ENCODE measurements at places on chromosomes 5 and 9. TPM values are rescaled to one million over a fixed set of nuclear protein-coding genes. Genes with fewer than 3 reads are reported as not detected.

IRX1 gene
- 25.4 TPM for total RNA-seq

CCDC183 gene
- 1.7 TPM for total RNA-seq

SLC25A2 gene
- 0.36 TPM for total RNA-seq

MARCOL gene
- total RNA-seq = not detected

C1QTNF2 gene
- total RNA-seq = 2.3 TPM

GLDC gene
- total RNA-seq = 30.3 TPM

SLC1A3 gene
- total RNA-seq = 562 TPM

UNC13B gene
- 21.1 TPM for total RNA-seq

PCDHB15 gene
- 25.0 TPM for total RNA-seq

PRSS3 gene
- 5.2 TPM for total RNA-seq
